Cardiac muscle cell (in vitro differentiated cells and primary cell): ENCODE measurements at places on chromosomes 12 and 14. TPM values are rescaled to one million over a fixed set of nuclear protein-coding genes. Genes with fewer than 3 reads are reported as not detected.
A peak's percentile ranks its signal among the peaks of the same experiment; 100 is the strongest.

- H3K27me3 ChIP-seq: no peaks in the 10 kb centered on the region
- peak overlapping the region; percentile 64 for H3K27ac ChIP-seq
- H3K4me1 ChIP-seq: no peaks in the 10 kb centered on the region
- H3K36me3 ChIP-seq: peaks cover 23% of the 10 kb centered on the region
- H3K4me3 ChIP-seq: no peak overlapping the region
Observed at GRCh38 chr12:47781479-47782371, 8.7 kb downstream of the SLC48A1 start.

DNA sequence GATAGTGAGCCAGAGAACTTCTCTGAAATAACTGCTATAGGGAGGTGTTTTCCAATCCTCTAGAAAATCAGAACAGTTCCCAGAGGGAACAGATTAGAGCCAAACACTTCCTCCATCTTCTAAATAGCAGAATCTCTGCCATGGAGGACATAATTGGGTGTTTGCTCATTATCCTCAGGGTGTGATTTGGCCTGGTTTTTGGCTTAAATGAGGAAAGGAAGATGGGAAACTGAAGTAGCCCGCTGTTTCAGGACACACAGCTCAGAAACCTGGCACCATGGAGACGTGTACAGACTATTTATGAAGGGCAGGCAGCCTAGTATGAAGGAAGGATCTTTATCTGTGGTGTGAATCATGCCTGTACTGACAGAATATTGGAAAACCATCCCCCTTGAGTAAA lies 231.7 kb upstream of the PRKD1 start:
- no peak overlapping the region for H3K4me3 ChIP-seq
- H3K27ac ChIP-seq: no peak overlapping the region
- no peaks in the 10 kb centered on the region for H3K36me3 ChIP-seq
- H3K4me1 ChIP-seq: peaks cover 12% of the 10 kb centered on the region
- no peak for DNase-seq

- no peaks in the 10 kb centered on the region for H3K36me3 ChIP-seq
- H3K27me3 ChIP-seq: no peaks in the 10 kb centered on the region
- no peak overlapping the region for H3K27ac ChIP-seq
- peak; percentile 72 for DNase-seq
- no peaks in the 10 kb centered on the region for H3K4me1 ChIP-seq
- H3K4me3 ChIP-seq: no peak overlapping the region
Observed at GRCh38 chr12:90959538-90960139, 4.7 kb upstream of the CCER1 start.

Gene MGAT2
- total RNA-seq: 45.3 and 48.5 TPM in 2 replicates

Gene KLRD1
- total RNA-seq: 0.04 and 0.42 TPM in 2 replicates

Gene TEX52
- not detected in 2 replicates for total RNA-seq

Gene KLRC2
- total RNA-seq: not detected in 2 replicates

Gene KCNC2
- total RNA-seq: not detected in 2 replicates
